ENCODE measurements at places on chromosomes 5 and 9.

GRCh38 chr5:108560166-108560565 is 178.3 kb upstream of the FBXL17 start:
- DNase-seq: no peak

DNA sequence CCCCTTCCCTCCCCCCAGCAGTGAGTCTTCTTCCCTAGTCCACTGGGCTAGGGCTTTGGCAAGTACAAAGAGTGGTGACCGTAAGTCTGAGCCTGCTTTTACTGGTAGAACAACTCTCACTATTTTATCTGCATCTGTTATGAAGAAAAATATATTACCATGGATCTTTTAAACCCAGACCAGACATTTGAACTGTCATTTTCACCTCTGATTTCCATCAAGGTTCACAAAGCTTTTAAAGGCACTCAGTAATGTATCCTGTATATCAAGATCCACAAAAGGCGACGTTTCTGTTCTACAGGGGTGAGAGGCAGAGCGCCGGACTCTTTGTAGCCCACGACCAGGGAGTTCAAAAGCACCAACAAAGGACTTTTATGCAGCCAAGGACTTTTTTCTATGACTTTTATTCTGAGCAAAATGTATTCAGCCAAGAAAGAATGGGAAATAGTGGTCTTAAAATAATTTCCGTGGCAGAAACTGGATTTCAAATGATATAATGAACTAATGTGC is 388.3 kb downstream of the ANXA1 start:
- no peak for DNase-seq

DNA sequence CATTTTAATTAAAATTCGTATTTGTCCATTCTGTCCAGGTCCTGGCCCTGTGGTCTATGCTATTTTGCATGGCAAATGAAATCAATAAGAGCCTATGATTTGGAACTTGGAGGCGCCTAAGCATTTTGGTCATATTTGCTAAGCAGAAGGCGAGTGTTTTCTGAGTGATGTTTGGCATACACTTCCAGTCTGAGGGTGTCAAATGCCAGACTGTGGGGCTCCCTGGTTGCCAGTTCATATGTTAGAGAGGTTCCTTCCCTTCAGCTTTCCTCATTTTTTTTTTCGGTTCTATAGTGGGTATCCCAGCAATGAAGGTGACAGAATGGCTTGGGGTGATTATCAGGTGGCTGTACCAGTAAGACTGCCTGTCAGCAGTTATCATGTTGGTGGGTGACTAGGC is 1007.8 kb upstream of the WWC1 start:
- DNase-seq: no peak

DNA sequence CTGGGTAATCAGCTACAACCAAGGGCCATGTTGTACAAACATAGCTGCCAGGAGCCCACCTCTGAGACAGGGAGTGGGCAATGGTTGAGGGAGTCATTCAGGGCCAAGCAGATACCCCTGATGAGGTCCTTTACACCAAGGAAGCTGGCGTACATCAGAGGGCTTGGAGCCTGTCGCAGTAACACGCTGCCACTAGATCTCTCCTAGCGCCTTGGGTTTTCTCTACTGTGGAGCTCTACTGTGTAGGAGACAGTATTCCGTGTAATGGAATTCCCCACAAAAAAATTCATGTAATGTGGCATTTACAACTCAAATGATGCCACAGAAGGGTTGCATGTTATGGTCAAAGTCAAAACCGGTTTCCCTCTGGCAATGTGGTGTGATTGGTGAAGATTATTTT is 41.4 kb upstream of the CRB2 start:
- no peak for DNase-seq

DNA sequence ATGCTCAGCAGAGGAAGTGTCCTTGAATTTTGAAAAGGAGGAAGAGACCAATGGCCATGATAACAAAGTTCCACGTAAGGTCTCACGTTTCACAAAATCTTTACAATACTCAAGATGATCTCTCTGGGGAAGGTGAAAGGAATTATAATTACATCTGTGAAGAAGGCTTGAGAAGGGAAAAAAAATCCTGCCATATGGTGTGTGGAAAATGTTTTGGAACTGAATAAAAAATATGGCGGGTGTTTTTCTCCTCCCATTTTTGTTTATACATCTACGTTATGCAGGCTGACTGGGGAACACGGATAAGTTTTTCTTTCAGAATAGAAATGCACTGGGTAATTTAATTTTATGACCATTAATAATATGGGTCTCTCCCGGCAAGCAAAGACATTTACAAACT is 425.6 kb upstream of the BRINP1 start:
- DNase-seq: no peak

GRCh38 chr5:11300736-11301135 is 539.7 kb upstream of the DAP start:
- no peak for DNase-seq

- no peak for DNase-seq
Observed at GRCh38 chr5:133818031-133818431, 150.4 kb downstream of the C5orf15 start.

DNA sequence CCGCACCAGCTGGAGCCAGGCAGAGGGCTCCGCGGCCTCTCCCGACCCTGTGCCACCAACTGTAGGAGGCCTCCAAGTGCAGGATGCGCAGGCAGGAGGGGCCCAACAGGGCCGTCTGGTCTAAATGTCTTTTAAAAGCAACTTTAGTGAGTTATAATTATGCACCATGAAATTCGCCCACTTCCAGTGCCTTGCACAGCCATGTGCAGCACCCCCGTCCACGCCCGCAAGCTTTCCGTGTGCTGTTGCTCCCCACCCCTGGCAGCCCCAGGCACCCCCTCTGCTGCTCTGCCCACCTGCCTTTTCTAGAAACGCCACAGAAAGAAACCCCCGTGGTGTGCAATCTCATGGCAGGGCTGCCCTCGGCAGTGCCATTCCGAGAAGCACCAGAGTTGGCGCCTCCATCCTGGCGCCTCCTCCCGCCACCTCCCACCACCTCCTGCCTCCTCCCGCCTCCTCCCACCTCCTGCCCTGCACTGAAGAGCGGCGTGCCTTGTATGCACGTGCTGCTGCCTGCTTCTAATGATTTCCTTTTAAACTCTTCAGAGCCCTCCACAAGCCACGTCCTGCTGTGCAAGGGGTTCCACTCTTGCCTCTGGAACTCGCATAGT is 7.5 kb upstream of the SLC6A18 start:
- no peak for DNase-seq

GRCh38 chr5:172586125-172587060 is 54.7 kb upstream of the NEURL1B start:
- no peak for DNase-seq

DNA sequence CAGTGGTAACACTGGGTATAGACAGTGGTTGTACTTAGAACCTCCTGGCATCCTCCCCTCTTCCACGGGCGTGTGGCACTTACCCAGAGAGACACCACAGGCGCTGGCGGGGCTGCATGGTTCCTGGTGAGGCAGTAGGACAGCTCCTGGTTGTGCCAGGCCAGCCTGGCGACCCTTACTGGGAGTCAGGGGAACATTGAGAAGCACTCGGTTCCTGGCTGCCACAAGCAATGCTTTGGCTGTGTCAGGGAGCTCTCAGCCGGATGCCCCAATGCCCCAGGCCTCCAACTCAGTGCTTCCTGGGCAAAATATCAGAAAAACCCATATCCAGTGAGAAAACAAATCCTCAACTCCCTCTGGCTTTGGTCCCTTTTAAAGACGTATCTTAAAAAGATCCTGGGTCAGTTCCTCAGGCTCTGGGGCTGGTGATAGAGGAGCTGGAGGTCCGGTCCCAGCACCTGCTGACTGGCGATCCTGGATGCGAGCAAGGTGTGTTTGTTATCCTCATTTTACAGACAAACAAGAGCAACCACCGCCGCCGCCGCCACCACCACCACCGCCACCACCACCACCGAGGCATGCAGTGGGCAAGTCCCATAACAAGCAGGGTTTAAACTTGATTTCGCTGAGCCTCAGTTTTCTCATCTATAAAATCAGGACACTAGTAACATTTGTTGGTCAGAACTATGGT is 4.2 kb downstream of the NKX2-5 start:
- no peak for DNase-seq

DNA sequence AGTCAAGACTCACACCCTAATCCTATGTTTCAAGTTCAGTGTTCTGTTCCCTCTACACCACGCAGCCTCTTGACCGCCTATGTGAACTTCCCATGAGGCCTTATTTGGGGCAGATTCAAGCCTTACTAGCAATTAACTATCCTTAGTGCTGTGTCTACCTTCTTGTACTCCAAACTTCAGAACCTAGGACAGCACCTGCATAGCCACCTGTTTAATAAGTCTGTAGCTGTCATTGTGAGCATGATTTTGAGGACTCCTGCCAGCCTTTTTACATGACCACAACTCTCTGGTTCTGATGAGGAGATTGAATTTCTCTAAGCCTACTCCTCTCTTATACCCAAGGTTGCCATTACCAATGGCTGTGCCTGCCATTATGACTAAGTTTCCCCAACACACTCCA is 50.8 kb upstream of the PCSK1 start:
- DNase-seq: no peak

DNA sequence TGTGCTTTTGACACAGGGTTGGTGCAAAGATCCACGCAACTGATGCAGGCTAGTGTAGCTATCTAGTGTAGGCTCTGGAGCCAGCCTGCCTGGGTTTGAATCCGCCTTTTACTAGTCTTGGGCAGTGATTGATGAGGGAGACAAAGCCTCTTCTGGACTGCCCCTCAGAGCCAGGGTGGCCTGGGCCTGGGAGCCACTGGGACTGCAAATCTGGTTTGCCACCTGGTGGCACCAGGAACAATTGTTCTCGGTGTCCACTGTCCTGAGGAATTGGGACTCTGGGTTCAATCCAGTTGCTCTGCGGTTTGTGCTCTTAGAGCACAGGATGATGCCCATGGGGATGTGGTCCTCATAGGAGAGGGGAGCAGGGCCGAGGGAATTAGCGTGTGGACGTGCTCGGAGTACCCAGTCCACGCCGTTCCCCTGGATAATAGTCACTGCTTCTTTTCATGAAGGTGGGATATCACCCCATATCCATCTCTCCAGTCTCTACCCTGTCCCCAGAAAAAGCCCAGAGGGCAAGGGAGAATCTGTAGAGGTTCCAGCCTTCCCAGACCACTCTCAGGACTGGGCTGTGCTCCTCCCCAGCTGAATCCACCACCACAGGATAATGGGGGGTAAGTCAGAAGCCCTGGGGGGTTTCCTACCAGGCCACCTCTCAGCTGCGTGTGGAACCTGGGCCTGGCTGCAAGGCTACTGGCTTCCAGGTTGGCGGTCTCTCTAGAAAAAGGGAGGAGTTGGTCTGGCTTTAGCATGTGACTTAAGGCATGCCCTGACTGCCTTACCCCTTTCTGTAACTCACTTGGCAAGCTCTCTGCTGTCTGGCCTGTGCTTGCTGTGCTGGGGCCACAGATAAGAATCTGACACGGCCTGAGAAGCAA is 1.9 kb downstream of the B4GALT7 start:
- DNase-seq: no peak

- DNase-seq: no peak
Observed at GRCh38 chr9:36120705-36121104, 15.8 kb upstream of the GLIPR2 start.

DNA sequence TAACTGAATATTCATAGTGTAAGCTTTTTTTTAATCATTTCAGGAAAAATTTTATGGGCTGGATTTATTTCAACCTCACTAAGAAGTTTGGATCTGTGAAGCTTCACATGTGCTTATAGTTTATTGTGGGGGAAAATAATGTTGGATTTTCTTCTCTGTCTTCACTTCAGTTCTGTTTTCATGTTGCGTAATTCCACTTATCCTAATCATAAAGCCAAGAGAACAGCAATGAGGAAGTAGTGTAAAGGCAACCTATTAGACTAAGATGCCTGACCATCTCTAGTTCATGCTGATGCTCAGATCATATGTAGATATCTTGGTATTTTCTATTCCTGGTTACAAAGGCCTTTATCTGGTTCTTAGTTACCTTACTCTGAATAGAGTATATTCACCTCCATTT is 50.0 kb downstream of the CD180 start:
- DNase-seq: peak; percentile 20

GRCh38 chr5:146967646-146968045 is 89.1 kb upstream of the PPP2R2B start:
- DNase-seq: no peak

GRCh38 chr5:132629230-132629944 is 28.6 kb upstream of the IL13 start:
- no peak for DNase-seq

DNA sequence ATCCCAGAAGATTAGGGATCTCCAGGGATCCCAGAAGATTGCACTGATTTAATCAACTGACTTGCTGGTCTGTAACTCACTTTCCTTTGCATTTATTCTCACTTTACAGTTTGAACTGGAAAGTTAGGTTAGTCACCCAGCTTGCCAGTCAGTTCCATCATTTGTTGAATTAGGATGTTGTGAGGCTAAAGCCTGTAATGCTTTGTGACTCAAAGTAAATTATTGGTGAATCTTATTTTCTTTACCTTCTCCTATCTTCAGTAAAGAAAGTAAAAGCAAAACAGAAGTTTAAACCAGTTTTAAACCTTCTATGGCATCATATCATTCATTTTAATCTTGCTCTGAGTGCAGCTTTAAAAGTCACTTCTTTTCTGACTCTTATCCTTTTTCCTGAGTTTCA is 85.8 kb downstream of the SLC44A1 start:
- DNase-seq: no peak

GRCh38 chr5:67960939-67961338 is 254.6 kb upstream of the PIK3R1 start:
- no peak for DNase-seq

- DNase-seq: no peak
Observed at GRCh38 chr9:71629578-71630215, 138.6 kb downstream of the CEMIP2 start.

GRCh38 chr5:136046246-136046645 is 17.5 kb downstream of the TGFBI start:
- DNase-seq: no peak

DNA sequence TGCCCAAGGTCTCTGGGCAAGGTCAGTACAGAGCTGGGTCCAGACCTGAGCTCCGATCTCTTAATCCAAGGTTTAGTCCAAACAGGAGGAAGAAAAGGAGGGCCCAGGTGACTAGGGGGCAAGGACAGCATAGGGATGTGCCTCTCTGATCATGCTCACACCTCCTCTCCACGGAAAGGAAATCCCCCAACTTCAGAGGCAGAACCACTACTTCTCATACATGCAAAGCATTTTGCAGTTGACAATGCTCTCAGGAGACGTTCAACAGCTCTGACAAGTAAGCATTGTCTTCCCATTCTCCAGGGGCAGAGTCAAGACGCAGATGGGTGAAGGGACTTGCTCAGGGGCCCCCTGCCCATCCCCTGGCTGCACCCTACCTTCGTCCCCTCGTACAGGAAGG is 8.7 kb upstream of the CORO2A start:
- DNase-seq: no peak

DNA sequence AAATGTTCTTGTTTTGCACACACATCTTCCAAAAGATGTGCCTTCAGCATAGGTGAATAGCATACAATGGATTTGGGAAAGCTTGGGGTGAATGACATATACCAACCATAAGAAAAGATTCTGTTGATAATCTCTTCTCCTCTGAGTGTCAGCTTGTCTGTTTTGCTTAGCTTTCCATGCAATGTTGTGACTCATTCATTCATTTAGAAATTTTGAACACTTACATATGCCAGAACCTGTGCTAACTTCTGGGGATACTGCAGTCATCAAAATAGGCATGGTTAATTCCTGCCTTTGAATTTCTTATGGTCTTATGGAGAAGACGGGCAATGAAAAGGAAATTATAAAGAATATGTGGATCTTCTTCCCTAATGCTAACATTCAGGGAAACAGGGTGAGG is 14.1 kb downstream of the ADRB2 start:
- DNase-seq: no peak

GRCh38 chr5:167773668-167774301 is 517.7 kb upstream of the WWC1 start:
- DNase-seq: no peak
